ENCODE measurements at places on chromosomes 2 and 18.

DNA sequence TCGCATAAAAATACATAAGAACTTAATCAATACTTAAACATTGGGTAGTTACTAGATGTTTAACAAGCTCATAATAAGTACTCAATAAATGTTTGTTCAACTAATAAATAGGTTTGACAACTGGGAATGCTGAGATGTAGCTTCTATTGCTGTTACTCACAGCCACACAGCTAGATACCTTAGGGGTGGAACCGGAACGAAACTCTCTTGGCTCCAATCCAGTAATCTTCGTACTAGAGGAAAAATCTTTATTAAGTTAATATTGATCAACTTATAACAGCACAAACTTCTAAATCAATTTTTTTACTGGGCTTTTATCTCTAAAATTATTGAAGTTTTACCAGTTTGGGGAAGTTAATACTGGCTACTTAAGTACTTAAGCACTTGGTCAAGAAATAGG is 247.8 kb downstream of the PAX3 start:
- no peak for DNase-seq

GRCh38 chr2:189297446-189297845 is 117.9 kb upstream of the COL5A2 start:
- DNase-seq = no peak

DNA sequence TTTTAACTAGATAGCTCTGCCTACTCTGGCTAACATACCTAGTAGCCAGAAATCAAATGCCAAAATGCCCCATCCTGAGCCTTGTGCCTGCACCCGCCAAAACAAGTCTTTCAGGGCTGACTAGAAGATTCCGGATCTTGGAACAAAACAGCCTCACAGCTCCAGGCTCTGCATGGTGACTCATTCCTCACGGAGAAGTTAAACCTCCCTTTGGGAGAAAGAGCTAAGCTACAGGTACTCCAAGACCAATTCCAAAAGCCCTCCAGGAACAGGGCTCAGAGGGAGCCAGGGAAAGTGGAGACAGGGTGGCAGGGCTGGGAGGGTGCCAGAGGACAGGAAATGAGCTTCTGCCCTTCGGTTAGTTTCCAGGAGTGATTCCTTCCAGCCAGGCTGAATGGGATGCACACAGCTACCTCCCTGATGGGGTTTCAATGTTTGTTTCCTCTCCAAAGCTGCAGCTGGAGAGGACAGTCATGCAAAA is 295.6 kb downstream of the TNS1 start:
- DNase-seq = no peak

- no peak for DNase-seq
These were observed 10.9 kb downstream of the ANKRD23 start for GRCh38 chr2:96832754-96833507.

All from stimulated activated CD4-positive, alpha-beta T cell treated with anti-CD3 and anti-CD28 coated beads, Interleukin-1b, Interleukin-23, amount 100 ng/mL, for 1 hour (primary cell).